ENCODE measurements at places on chromosomes 16 and 17.
A peak's percentile ranks its signal among the peaks of the same experiment; 100 is the strongest.

GRCh38 chr16:3625911-3626732, 14.7 kb upstream of the SLX4 start:
- DNase-seq, result no peak

DNA sequence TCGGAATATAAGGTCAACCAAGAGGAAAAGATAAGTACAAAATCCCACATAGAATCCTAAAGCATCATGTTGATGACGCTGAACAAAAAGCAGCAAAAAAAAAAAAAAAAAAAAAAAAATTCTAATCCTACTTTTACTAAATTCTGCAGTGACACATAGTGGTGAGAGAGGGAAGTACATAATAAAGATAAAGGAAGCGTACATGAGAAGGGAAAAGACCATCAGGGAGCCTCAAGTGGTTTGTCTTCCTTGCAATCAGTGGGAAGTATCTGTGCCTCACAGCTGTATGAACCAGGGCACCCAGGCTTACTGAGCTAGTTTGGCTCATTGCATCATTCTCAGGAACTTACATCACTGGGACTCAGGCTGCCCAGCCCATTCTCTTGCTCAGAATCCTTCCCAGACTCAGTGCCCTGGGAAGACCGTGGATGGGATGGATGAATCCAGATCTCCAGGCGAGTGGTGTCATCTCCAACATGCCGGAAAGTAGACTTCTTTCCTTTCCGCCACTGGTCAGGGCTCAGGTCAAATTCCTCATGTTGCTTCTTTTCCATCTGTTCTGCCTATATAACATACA, 21.2 kb downstream of the SMG6 start:
- peak; percentile 50 for DNase-seq

GRCh38 chr16:11093572-11094074, 149.3 kb downstream of the CLEC16A start:
- DNase-seq, result no peak

- peak; percentile 10 for DNase-seq
Observed at GRCh38 chr16:11395008-11395948, 50.0 kb downstream of the RMI2 start.

GRCh38 chr17:77197115-77197514, 56.3 kb downstream of the SEC14L1 start:
- no peak for DNase-seq

DNA sequence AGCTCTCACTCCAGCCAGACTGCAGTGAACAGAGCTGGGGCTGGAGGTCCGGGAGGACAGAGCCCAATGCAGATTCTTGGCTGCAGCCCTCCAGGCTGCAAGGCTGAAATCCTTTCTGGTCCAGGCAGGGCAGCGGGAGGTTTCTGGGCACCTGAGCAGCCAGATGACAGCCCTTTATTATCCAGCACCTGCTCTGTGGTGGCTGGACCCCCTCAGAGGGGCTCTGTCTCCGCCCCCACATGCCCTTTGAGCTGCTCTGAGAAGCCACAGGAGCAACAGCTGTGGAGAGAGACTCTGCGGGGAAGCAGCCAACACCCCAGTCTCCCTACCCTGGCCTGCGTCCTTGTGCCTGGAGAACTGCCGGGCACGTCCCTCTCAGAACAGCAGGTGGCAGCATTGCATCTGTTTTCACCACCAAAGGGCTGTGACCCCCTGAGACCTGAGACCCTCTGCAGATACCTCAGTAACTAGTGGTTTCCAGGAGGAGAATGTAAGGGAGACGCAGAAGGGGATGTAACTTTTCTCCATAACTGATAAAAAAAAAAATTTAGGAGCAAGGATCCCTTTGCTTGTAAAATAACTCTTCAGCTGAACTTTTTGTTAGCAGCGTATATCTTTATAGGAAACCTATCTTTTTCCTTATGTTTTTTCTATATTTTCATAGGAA, 3.7 kb upstream of the CNP start:
- peak; percentile 61 for DNase-seq

All from SHP77 (cell line).